ENCODE measurements at places on chromosomes 3 and 15.

GRCh38 chr3:171606151-171606751 lies 146.0 kb upstream of the TNIK start:
- DNase-seq: no peak

- DNase-seq: no peak
These were observed 11.5 kb upstream of the CMTM8 start for GRCh38 chr3:32226875-32227500.

- no peak for DNase-seq
These were observed 480.1 kb upstream of the ZNF385D start for GRCh38 chr3:22231061-22231460.

GRCh38 chr3:122353215-122353614 lies 28.2 kb downstream of the CSTA start:
- no peak for DNase-seq

- no peak for DNase-seq
These were observed 68.8 kb downstream of the PLOD2 start for GRCh38 chr3:146092230-146092629.

DNA sequence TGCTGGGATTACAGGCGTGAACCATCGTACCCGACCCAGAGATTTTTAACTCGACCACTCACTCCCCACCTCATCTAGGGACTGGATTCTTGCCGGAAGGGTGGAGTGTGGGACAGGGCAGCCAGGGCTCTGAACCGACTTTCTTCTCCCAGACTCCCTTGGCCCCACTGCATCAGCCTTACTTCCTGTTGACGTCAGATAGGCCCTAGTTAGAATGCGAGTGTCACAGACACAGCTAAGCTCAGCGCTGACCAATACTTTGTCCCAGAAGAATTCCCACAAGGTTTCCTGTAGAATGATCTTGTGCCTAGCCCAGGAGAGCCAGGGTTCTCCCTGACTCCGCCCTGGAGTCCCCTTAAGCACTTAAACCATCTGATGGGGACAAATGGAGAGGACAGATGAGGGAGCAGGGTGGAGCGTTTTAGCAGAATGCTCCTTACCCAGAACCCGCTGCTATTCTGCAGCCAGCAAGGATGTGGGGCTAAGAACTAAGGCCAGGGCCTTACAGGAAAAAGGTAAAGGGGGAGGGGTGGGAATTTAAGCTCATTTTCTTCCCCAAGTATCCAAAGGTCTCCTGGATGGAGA lies 5.8 kb upstream of the TUSC2 start:
- peak; percentile 56 for DNase-seq

GRCh38 chr3:37136067-37136466 lies 38.3 kb downstream of the LRRFIP2 start:
- no peak for DNase-seq

Measured in CD4-positive, alpha-beta T cell (primary cell).